ENCODE measurements at places on chromosomes 11 and 22. TPM values are rescaled to one million over a fixed set of nuclear protein-coding genes. Genes with fewer than 3 reads are reported as not detected.

The OR2AT4 gene
- not detected for total RNA-seq

The ATM gene
- 31.6 TPM for total RNA-seq

The CRACR2B gene
- total RNA-seq = 1.8 TPM

GRCh38 chr11:36583667-36584066, 10.6 kb upstream of the IFTAP start:
- no peak for DNase-seq

- DNase-seq = no peak
Observed at GRCh38 chr11:118714816-118715215, 35.4 kb upstream of the TREH start.

DNA sequence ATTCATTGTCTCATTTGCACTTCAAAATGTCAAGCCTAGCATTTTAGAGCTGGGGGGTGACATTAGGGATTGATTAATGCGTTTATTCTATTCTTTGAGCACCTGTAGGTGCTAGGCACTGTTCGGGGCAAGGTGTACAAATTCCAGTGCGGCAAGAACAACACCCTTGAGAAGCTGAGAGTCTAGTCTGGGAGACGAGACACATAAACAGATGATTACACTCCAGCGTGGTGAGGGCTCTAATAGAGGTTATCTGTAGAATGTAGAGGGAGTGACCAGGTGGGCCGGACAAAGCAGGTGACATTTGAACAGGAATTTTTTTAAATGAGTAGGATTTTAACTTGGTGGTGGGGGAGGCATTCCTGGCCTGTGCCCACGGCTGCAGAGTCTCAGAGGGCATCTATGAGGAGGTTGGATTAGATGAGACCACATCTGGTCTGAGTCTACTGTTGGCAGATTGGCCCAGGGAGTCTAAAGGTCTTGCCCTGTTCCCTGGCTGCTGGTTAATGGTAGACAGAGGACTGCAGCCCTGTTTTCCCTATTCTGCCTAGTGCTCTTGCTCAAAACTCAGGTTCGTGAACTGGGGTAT, 970 bp downstream of the CAT start:
- DNase-seq = no peak

GRCh38 chr11:19594326-19594725, 118.3 kb upstream of the NAV2 start:
- DNase-seq = no peak
